Left kidney (tissue), 8 donors: ENCODE measurements at places on chromosomes 5 and 9. TPM values are rescaled to one million over a fixed set of nuclear protein-coding genes. Genes with fewer than 3 reads are reported as not detected.

- no peak for DNase-seq
Observed at GRCh38 chr5:170405817-170406216, 16.6 kb upstream of the KCNMB1 start.

The IPPK gene
- polyA plus RNA-seq: 13.7 TPM

DNA sequence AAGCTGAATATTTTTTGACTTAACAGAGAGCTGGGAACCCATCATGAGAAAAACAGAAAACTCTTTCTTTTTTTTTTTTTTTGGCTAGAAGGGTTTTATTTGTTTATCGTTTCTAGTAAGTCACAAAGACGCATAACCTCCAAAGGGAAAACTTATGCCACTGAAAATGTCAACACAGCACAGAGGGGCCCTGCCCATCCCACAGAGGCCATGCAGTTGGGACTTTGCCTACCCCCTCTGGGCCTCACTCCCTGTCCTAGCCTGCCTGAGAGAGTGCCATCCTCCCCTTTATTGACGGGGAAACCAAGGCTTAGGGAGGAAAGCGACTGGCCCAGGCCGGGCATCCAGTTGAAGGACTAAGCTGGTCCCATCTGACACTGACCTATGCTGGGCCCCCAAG lies 74.7 kb downstream of the VAV2 start:
- DNase-seq: no peak

GRCh38 chr5:155068616-155069100 lies 55.1 kb downstream of the KIF4B start:
- no peak for DNase-seq

The ARID3C gene
- 0.20 TPM for polyA plus RNA-seq

The PHYHD1 gene
- polyA plus RNA-seq: 63.9 TPM
